ENCODE measurements at places on chromosomes 7 and 10.

DNA sequence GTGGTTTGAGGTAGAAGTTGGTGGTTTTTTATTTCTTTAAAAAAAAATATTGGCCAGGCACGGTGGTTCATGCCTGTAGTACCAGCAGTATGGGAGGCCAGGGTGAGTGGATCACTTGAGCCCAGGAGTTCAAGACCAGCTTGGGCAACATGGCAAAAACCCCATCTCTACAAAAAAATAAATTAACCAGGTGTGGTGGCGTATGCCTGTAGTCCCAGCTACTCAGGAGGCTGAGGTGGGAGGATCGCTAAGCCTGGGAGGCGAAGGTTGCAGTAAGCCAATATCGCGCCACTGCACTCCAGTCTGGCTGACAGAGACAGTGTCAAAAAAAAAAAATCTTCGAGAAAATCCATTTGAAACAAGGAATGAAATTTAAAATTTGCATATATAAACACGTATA, 1.1 kb downstream of the IL2RA start:
- DNase-seq: peak; percentile 49

DNA sequence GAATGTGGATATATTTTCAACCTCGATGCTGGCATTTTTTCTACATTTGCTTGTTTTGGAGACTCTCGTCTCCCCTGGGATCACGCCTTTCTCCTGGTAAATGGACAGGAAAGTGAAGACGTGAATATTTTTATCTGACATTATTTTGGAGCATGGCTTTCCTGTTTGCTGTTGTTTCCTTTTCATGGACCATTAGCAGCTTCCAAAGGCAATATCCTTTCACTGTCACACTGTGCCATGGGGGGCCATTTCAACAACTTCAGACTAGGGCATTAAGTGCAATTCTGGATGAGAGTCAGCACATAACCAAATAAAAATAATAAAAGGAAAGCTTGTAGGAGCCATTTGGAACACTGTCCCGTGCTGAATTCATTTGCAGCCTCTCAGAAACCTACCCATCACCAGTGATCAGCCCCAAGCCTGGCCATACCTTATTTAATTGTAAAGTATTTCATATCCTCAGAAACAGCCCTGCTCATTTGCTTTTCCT, 75.9 kb upstream of the NEUROD6 start:
- no peak for DNase-seq

DNA sequence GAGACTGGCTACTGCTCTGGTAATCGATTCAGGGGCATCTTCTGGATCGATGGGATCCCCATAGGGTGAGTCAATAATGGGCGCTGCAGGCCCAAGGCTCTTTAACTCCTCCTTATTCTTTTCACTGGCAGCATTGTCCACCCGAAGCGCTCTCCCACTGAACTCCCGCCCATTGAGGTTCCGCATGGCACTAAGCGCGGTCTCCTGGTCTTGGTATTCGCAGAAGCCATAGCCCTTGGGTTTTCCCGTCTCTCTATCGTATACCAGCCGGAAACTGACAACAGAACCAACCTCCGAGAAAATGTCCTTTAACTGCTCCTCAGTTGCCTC, 285 bp downstream of the CSTF2T start:
- DNase-seq: no peak

GRCh38 chr7:129053938-129054437, 923 bp downstream of the TNPO3 start:
- no peak for DNase-seq

GRCh38 chr7:135490783-135491182, 19.1 kb downstream of the CNOT4 start:
- no peak for DNase-seq

GRCh38 chr7:31642681-31643115, 44.3 kb upstream of the PPP1R17 start:
- no peak for DNase-seq

Measured in stimulated activated naive CD4-positive, alpha-beta T cell treated with Interleukin-2 at 50 U/mL for 16 hours (primary cell).